SK-N-SH (cell line): ENCODE measurements at places on chromosomes 13 and 19.

DNA sequence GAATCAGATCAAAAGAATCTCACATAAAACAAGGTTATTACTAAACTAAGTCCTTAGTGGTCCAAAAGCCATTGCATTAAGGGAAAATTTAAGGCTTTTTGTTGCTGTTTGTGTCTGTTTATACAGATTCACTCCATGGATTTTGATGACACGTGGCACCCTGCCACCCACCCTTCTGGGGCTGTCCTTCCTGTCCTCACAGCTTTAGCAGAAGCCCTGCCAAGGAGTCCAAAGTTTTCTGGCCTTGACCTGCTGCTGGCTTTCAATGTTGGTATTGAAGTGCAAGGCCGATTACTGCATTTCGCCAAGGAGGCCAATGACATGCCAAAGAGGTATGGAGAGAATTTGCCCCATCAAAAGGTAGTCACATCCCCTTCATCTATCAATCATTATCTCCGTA lies 6.9 kb downstream of the ACOD1 start:
- H3K36me3 ChIP-seq: no peaks in the 10 kb centered on the region
- DNase-seq: no peak
- H3K4me1 ChIP-seq: no peaks in the 10 kb centered on the region
- H3K27ac ChIP-seq: no peak overlapping the region
- no peaks in the 10 kb centered on the region for H3K27me3 ChIP-seq
- no peak overlapping the region for H3K4me3 ChIP-seq

- H3K36me3 ChIP-seq: peaks cover 37% of the 10 kb centered on the region
- no peak overlapping the region for H3K4me3 ChIP-seq
- DNase-seq: no peak
Observed at GRCh38 chr13:40812724-40813445, 23.5 kb downstream of the SLC25A15 start.

DNA sequence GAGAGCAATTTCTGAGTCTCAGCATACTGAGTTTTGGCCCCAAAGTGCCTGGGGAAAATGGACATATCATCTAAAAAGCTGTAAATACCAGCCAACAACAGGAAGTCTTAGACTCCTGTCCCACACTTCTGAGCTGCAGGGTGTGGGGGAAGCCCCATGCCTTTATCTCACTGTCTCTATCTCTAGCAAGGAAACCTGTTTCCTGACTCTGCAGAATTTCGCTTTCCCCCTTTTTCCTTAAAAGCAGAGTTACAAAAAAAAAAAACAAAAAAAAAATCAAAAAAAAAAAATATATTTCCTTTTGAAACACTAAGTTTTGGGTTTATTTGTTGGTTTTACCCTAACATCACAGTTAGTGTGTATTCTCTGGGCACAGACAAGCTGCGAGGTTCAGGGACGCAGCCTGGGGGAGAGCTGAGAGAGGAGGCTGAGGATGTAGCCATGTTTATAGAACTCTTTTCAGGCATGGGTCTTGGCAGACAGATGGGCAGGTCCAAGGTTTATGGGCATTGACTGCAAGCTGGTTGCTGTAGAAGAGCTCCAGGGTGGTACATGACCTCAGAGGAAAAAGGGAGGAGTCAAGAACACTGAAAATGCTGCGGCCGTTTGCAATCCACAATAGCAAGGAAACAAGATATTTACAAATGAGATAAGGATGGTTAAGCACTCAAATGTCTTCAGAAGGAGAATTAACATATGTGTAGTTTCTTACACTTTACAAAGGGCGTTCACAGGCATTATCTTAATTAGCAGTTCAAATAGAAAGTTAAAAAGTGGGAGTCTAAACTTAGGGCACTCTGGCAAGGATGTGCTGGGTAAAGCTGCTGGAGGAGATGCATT lies 4.9 kb downstream of the MBNL2 start:
- H3K4me3 ChIP-seq: peak overlapping the region; percentile 77
- no peaks in the 10 kb centered on the region for H3K27me3 ChIP-seq
- peaks cover 45% of the 10 kb centered on the region for H3K4me1 ChIP-seq

DNA sequence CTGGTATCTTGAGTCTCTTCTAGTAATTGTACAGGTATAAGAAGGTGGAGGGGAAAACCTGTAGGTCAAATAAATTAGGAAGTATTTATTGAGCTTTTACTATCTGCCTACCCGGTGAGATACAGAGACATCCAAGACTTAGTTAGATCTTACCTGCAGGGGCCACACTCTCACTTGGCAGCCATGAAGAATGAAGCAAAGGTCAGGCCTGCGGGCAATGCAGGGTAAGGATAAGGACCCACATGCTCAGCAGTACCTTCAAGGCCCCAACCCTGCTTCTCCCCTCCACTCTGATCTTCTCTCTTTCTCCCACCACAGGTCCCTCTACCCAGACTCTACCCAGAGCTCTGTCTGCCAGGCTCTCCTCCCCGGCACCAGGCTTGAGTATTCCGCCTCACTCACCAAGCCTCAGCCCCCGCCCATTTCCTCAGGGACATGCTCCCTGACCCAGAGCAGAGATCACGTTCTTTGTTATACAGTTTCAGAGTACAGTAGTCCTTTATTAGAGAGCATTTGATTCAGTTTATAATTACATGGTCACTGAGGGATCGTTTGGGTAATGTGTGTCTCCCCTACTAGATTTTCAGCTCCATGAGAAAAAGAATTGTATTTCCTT lies 18.9 kb upstream of the CLDN10 start:
- no peaks in the 10 kb centered on the region for H3K27me3 ChIP-seq
- H3K4me3 ChIP-seq: no peak overlapping the region
- no peaks in the 10 kb centered on the region for H3K4me1 ChIP-seq

- H3K4me3 ChIP-seq: no peak overlapping the region
- H3K36me3 ChIP-seq: no peaks in the 10 kb centered on the region
- DNase-seq: peak; percentile 53
- peaks cover 5% of the 10 kb centered on the region; the same call in 1 of the 2 replicates for H3K27me3 ChIP-seq
- H3K27ac ChIP-seq: no peak overlapping the region
Observed at GRCh38 chr19:50492303-50493052, 15.8 kb upstream of the GARIN5A start.

GRCh38 chr13:42649831-42650230 lies 75.9 kb downstream of the TNFSF11 start:
- no peak overlapping the region for H3K27ac ChIP-seq
- peaks cover 8% of the 10 kb centered on the region; the same call in 1 of the 2 replicates for H3K27me3 ChIP-seq

- no peaks in the 10 kb centered on the region for H3K36me3 ChIP-seq
- H3K4me1 ChIP-seq: no peaks in the 10 kb centered on the region
- no peak overlapping the region for H3K27ac ChIP-seq
- DNase-seq: no peak
- H3K27me3 ChIP-seq: no peaks in the 10 kb centered on the region
Observed at GRCh38 chr19:12224676-12225075, 61.8 kb downstream of the ZNF136 start.

DNA sequence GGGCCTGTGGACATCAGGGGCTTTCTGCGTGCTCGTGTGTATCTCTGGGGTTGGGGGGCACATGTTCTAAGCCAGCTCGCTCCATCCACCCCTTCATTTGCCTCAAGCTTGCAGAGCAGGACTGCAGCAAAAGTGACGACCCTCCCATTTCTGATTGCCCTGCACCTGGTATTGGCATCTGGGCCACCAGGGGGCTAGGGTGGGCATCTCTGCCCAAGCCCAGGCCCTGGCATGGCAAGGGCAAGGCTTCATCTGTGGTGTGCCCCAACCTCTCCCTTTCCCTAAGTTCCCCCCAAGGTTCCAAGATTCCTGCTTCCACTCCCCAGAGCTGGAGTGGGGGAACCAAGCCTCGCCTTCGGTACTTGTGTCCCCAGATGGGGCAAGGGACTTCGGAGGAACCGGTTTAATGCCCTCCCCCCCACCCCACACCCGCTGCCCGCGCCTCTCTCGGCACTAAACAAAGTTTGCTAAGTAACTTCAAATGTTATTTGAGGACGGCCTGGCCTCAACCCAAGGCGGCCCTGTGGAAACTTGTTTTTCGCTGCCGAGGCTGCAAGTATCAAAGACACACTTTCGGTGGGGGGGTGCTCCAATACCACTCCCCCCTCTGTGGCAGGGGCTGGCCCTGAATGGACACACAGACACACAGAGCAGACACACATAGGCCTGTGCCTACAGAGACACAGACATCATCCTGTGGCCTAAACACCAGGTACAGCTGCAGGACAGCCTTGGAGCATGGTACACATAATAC lies 12.2 kb downstream of the NFIX start:
- H3K4me3 ChIP-seq: no peak overlapping the region
- H3K27ac ChIP-seq: no peak overlapping the region
- no peaks in the 10 kb centered on the region for H3K4me1 ChIP-seq
- no peaks in the 10 kb centered on the region for H3K36me3 ChIP-seq

- no peak overlapping the region for H3K4me3 ChIP-seq
- no peak for DNase-seq
- H3K27ac ChIP-seq: no peak overlapping the region
- H3K4me1 ChIP-seq: no peaks in the 10 kb centered on the region
Observed at GRCh38 chr13:92677571-92677970, 549.0 kb upstream of the GPC6 start.

DNA sequence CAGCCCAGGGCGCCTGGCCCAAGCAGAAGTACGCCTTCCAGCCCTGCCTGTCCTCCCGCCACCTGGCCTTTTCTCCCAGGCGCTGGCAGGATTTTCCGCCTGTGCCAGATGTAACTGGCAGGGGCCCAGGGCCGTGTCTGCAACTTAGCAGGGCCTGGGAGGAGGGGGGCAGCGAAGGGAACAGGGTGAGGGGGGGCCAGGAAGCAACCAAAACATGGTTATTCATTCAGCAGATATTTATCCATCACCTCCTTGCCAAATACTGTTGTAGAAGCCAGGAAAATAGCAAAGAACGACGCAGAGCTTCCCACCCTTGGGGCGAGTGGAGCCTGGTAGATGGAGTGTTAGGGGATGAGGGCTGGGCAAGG lies 5.6 kb downstream of the TLE6 start:
- no peaks in the 10 kb centered on the region for H3K27me3 ChIP-seq
- peak overlapping the region; percentile 78 for H3K27ac ChIP-seq
- peaks cover 13% of the 10 kb centered on the region; the same call in 1 of the 2 replicates for H3K4me1 ChIP-seq
- no peak overlapping the region for H3K4me3 ChIP-seq
- H3K36me3 ChIP-seq: no peaks in the 10 kb centered on the region

- DNase-seq: peak; percentile 92
- H3K27me3 ChIP-seq: no peaks in the 10 kb centered on the region
- peak overlapping the region; percentile 36; the same call in 1 of the 2 replicates for H3K4me3 ChIP-seq
- H3K36me3 ChIP-seq: peaks cover 3% of the 10 kb centered on the region; the same call in 1 of the 2 replicates
- H3K4me1 ChIP-seq: 0 out of 2 replicates have a peak, but pooled peaks cover 4% of the 10 kb centered on the region
Observed at GRCh38 chr19:588093-588740, 1.5 kb upstream of the HCN2 start.

GRCh38 chr19:10835089-10835753 lies 791 bp downstream of the TMED1 start:
- H3K27me3 ChIP-seq: no peaks in the 10 kb centered on the region
- H3K4me1 ChIP-seq: peaks cover 13% of the 10 kb centered on the region; the same call in 1 of the 2 replicates
- H3K27ac ChIP-seq: peak overlapping the region; percentile 28; the same call in 1 of the 2 replicates
- H3K4me3 ChIP-seq: peak overlapping the region; percentile 73
- H3K36me3 ChIP-seq: peaks cover 8% of the 10 kb centered on the region
- DNase-seq: no peak

DNA sequence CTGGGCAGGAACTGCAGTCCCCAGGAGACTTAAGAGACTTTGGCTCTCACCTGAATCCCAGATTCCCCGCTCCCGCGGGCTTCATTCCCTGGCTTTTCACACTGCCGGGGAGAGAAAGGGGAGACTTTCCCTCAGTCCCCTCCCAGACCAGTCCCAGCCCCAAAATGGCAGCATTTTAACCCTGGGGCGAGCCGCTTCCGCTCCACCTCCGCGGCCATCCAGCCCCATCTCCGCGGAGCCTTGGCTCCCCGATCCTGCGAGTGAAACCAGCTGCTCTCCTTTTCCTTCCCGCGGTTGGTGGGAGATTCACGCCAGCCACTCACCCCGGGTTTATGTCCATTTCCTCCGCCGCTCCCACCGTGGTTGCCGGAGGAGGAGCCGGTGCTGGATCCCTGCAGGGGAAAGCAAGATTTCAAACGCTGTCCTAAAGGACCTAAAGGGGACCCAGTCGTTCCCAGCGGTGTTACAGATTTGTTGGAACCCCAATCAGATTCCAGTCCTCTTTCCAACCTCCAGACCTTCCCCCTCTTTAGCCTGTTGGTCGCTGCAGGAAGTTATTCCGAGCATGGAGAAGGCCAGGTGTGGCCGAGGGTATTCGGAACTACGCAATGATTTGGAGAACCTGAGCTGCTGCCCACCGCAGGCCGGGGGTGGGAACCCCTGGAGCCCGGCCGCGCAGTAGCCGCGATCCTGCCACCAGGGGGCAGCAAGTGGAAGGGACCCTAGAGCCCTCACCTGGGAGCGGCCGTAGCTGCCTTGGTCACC lies 3.4 kb downstream of the DMKN start:
- no peaks in the 10 kb centered on the region; the same call in 1 of the 2 replicates for H3K4me1 ChIP-seq
- H3K36me3 ChIP-seq: no peaks in the 10 kb centered on the region
- peak; percentile 90 for DNase-seq
- H3K4me3 ChIP-seq: no peak overlapping the region
- peaks cover 86% of the 10 kb centered on the region for H3K27me3 ChIP-seq
- no peak overlapping the region for H3K27ac ChIP-seq

GRCh38 chr19:3373971-3374368 lies 7.6 kb downstream of the NFIC start:
- no peaks in the 10 kb centered on the region for H3K27me3 ChIP-seq
- no peak overlapping the region for H3K4me3 ChIP-seq
- peak overlapping the region; percentile 44; the same call in 1 of the 2 replicates for H3K27ac ChIP-seq
- no peaks in the 10 kb centered on the region for H3K36me3 ChIP-seq
- no peak for DNase-seq
- peaks cover 4% of the 10 kb centered on the region for H3K4me1 ChIP-seq

- peaks cover 2% of the 10 kb centered on the region; the same call in 1 of the 2 replicates for H3K36me3 ChIP-seq
- H3K27ac ChIP-seq: no peak overlapping the region
- no peaks in the 10 kb centered on the region for H3K4me1 ChIP-seq
- no peak overlapping the region for H3K4me3 ChIP-seq
Observed at GRCh38 chr19:51712461-51713081, 11.2 kb downstream of the HAS1 start.

- peaks cover 17% of the 10 kb centered on the region for H3K4me1 ChIP-seq
- H3K27ac ChIP-seq: peak overlapping the region; percentile 26; the same call in 1 of the 2 replicates
- no peak overlapping the region for H3K4me3 ChIP-seq
- DNase-seq: no peak
- no peaks in the 10 kb centered on the region for H3K27me3 ChIP-seq
- H3K36me3 ChIP-seq: peaks cover 50% of the 10 kb centered on the region
Observed at GRCh38 chr19:6744381-6745301, 5.2 kb downstream of the TRIP10 start.

DNA sequence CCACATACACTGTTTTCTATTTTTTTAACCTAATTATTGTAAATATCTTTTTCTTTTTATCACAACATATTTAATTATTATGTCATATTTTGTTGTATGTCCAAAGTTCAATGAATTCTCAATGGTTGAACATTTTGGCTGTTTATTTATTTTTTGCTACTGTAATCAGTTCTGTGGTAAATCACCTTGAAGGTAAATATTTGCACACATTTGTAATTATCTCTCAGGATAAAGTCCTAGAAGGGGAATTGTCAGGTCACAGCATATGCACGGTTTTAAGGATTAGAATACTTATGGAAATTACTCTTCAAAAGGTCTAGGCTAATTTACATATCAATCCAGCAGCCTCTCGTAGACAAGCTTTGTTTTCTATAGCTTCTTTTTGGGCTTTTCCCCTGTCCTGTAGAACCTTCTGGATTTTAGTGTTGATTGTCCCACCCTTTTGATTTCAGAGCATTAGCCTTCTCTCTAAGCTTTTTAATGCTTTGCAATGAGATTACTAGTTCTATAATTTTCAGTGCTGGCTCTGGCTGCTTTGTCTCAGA lies 362.6 kb downstream of the KCNRG start:
- no peak for DNase-seq
- no peaks in the 10 kb centered on the region for H3K36me3 ChIP-seq
- no peak overlapping the region for H3K27ac ChIP-seq
- H3K4me3 ChIP-seq: no peak overlapping the region
- no peaks in the 10 kb centered on the region for H3K27me3 ChIP-seq

- H3K4me3 ChIP-seq: no peak overlapping the region
- H3K27me3 ChIP-seq: no peaks in the 10 kb centered on the region
- DNase-seq: no peak
- no peaks in the 10 kb centered on the region for H3K36me3 ChIP-seq
Observed at GRCh38 chr13:41919031-41919740, 41.7 kb downstream of the VWA8 start.
